ENCODE measurements at places on chromosomes 12 and 14. TPM values are rescaled to one million over a fixed set of nuclear protein-coding genes. Genes with fewer than 3 reads are reported as not detected.

DNA sequence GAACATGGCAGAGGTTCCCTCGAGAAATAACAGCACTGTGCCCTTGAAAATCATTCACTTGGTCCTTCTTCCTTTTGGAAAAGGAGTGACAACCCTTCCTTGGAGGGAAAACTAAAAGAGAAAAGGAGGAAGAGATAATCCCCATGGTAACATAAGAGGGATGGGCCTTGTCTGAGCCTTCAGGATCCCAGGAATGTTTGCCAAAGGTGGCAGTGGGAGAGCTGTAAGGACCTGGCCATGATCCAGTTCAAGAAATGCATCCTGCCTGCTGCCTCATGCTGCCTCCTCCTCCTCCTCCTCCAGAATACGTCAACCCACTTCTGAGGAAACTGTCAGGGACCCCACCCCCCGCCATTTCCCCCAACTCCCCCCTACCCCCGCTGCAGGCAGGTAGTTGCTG lies 118.8 kb downstream of the KCNK10 start:
- ATAC-seq: no peak

NAP1L1 gene
- 312 TPM for total RNA-seq

APOLD1 gene
- 19.3 TPM for total RNA-seq

WNT5B gene
- total RNA-seq: 3.7 TPM

Data from motor neuron (in vitro differentiated cells).